Stimulated activated CD4-positive, alpha-beta T cell treated with anti-CD3 and anti-CD28 coated beads, Interleukin-15, amount 100 ng/mL, for 24 hours (primary cell): ENCODE measurements at places on chromosomes 6 and 20.

GRCh38 chr6:84815896-84816735 is 51.7 kb upstream of the TBX18 start:
- DNase-seq: no peak

- no peak for DNase-seq
Measured at GRCh38 chr6:47267301-47267700, 42.4 kb downstream of the TNFRSF21 start.

- no peak for DNase-seq
Measured at GRCh38 chr20:62585461-62585970, 56.8 kb upstream of the SLCO4A1 start.

DNA sequence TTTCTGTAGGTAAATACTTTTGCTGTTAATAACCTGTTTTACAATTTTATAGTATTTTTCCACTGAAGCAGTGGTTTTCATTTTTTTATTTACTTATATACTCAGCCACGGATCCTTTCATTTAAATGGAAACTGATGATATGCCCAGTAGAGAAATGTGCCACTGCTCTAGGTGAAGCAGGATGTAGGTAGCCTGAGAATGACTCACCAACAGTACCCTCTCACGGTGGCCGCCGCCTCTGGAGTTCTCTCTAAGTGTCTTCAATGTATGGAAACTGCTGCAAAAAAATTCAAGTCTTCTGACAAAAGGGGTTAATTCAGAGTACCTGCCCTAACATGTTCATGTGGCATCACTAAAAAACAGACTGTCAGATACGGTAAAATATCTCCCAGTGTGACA is 6.4 kb downstream of the EYA4 start:
- no peak for DNase-seq

GRCh38 chr6:27810768-27811450 is 101.3 kb downstream of the OR2B2 start:
- DNase-seq: peak; percentile 44

GRCh38 chr6:43634702-43635303 is 837 bp upstream of the MAD2L1BP start:
- DNase-seq: no peak

DNA sequence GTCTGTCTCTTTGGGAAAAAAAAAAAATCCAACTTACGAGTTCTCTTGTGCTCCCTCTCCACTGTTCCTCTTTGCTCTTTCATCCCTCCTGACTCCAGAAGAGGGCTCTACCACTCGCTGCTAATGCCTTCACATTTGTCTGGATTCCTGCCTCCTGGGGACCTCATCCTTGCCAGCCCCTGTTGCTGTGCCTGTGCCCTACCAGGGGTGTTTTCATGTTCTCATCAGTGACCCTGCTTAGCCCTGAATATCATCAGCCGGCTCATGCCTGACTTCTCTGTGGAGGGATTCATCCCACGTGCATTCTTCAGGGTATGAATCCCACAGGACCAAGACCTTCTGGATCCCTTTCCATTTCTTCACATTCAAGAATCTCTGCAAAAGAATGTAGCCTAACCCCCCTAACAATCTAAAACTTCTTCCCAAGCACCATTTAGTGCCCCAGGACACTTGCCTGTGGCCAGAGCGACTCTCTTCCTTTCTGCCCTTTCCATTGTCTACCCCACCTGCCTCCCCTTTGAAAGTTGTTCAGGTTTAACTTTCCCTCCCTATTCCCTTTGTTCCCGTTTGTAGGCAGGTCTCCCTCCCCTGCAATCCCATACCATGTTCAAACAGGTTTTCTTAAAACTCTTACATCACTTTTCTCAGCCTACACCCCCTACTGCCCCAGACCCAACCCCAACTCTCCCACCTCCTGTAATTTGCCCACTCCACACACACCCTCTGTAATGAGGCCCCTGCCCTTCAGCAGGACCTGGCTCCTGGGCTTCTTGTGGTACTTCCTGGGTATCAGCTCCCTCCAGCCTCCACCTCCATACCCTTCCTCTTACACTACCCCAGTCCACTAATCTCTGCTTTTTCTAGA is 50.2 kb downstream of the RREB1 start:
- no peak for DNase-seq

DNA sequence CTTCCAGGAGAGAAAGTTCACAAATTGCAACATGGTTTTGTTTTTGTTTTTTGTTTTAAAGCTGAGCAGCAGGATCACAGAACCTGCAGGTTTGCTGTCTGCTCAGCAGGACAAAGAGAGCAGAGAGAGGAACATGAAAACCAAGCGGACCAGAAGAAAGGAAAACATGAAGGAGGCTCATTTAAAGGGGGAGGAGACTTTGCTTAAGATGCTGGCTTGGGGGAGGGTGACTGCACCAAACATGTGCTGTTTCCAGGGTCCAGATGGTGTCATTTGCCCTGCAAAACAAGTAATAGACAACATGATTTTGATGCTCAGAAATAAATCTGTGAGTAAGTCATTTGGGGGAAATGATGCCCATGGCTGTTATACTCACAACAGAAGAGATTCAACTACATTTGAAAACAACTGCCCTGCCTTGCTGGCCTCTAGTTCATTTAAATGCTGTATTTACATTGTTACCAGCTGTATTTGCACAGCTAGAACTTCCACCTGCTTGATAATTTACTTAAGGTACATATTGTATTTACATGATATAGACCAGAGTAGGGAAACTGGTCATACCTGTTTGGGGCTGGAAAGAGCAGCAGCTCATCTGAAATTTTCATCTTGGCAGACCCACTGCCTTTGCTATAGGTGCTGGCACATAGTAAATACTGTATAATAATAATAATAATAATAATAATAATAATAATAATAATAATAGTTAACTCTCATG is 32.2 kb upstream of the CHD6 start:
- no peak for DNase-seq

- DNase-seq: peak; percentile 35
Measured at GRCh38 chr6:20542927-20543602, 8.8 kb downstream of the CDKAL1 start.

GRCh38 chr6:3226481-3227362 is 731 bp downstream of the TUBB2B start:
- DNase-seq: peak; percentile 40

GRCh38 chr6:80720824-80721223 is 614.4 kb downstream of the BCKDHB start:
- DNase-seq: no peak

GRCh38 chr6:11851387-11851786 is 72.8 kb upstream of the ADTRP start:
- no peak for DNase-seq

DNA sequence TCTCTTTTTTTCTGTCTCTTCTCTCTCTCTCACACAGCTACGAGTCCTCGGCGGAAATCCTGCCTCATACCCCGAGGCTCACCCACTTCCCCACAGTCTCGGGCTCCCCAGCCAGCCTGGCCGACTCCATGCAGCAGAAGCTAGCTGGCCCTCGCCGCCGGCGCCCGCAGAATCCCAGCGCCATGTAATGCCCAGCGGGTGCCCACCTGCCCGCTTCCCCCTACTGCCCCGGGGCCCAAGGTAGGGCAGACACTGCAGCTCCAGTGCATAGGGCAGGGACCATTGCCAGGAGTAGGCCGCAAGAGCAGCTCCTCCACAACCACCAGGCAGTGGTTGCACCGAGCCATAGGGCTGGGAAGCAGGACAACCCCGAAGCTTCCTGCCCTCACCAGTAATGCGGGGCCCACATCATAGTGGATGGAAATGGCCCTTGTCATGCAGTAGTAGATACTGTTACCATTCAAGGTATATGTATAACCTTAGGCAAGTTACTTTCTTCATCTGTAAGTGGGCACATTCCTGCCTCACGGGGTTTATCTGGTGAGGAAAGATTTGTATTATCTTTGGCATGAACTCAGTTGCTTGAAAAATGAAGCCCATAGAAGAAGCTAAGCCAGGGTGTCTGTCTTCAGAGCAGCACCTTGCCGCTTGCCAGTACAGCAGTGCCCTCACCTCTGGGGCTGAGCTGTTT is 36.9 kb upstream of the ID1 start:
- DNase-seq: no peak

DNA sequence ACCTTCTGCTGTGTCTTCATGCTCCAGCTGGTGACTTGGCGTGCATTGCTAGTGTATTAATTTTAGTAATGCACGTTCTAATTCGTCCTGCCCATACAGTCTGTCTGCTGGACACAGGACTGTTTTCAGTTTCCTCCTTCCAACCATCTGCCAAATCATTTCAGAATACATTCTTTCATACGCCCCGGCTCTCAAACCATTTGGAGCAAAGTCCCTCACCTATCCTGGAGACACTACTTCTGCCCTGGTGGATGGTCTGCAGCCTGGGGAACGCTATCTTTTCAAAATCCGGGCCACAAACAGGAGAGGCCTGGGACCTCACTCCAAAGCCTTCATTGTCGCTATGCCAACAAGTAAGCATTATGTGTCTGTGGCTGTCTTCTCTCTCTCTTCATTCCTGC is 60.5 kb downstream of the FNDC1 start:
- no peak for DNase-seq

DNA sequence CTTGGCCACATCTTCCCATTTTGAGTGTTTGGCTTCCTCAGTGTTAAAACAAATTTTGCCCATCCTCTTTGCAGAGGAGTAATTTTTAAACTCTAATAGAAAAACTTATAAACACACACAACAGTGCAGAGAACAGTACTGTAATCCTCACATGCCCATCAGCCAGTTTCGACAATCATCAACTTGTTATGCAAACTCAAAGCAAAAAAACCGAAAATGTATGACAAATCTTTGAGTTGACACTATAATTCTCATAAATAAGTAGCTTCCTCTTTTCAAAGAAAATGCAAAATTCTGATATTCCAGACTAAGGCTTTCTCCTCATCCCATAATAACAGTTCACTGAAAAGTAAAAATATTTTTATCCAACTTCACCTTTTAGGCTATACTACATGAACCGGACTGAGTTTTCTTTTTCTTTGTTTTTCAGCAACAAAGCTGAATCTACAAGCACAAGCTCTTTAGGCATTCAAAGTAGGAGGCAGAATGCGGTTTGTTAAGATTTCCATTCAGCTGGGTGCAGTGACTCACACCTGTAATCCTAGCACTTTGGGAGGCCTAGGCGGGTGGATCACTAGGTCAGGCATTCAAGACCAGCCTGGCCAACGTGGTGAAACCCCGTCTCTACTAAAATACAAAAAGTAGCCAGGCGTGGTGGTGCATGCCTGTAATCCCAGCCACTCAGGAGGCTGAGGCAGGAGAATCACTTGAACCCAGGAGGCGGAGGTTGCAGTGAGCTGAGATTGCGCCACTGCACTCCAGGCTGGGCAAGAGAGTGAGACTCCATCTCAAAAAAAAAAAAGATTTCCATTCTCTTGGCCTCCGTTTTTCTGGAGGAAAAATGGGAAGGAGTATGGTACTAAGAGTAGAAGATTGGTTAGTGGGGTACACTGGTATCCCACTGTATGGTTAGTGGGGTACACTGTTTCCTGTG is 74.8 kb downstream of the GCNT2 start:
- no peak for DNase-seq

GRCh38 chr20:44079291-44079690 is 107.7 kb downstream of the JPH2 start:
- no peak for DNase-seq

DNA sequence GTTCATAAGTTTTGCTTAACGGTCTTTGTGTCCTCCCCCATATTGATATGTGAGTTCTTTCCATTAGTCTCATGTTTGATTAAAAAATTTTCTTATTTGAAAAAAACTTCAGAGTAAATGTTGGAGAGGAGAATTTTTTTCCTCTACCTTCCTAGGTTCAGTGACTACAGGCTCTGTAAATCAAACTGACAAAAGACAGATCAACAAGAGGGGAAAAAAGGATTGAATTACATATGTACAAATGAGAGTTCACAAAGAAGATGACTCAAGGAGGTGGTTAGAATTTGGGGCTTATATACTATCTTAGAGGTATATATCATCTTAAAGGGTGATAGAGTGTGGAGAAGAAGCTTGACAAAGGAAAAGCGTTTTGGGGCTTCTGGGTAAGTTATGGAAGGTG is 5.6 kb downstream of the TMC2 start:
- DNase-seq: no peak

DNA sequence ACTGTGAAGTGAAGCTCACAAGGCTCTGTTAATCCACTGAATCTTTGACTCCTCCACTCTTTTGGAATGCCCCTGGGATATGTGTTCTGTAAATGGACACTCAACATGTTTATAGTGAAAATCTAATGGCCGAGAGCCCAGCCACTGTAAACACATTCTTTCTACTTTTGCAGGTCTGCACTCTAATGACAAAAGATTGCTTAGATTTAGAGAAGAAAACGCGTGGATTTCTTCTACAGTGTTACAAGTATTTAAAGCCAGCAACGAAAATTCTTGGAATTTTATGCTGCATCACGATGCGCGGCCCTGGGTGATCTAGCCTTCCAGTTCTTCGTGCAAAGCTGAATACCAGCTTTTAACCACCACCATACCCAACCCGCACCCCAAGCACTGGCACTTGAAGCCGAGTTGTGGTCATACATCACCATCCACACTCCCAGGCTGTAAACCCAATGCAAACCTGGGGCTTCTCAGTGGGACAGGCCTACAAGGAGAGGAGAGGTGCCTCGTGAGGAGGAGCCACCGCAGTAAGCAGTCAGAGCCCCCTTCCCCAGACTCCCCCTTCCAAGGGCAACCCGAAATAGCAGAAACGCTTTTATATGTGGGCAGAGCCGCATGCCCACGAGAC is 3.7 kb upstream of the FOXO3 start:
- no peak for DNase-seq
